Activated naive CD4-positive, alpha-beta T cell treated with Interleukin-2 at 50 U/mL for 16 hours (primary cell): ENCODE measurements at places on chromosomes 7 and 10.

DNA sequence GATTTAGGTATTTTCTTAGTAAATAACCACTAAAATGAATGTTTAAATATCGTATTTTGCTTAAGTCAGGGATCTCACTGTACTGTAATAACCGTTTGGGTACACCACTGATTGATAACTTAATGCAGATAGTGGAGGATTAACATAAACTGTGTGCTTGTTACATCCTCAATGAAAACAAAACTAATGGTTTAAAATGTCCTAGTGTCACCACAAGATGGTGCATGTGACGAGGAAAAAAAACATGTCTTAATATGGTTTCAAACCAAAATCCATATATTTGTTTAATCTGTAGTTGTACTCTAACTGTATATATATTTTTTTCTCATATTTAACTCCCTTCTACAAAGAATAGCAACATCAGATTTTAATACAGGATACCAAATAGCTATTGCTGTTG lies 19.2 kb downstream of the ARMC10 start:
- DNase-seq: no peak

DNA sequence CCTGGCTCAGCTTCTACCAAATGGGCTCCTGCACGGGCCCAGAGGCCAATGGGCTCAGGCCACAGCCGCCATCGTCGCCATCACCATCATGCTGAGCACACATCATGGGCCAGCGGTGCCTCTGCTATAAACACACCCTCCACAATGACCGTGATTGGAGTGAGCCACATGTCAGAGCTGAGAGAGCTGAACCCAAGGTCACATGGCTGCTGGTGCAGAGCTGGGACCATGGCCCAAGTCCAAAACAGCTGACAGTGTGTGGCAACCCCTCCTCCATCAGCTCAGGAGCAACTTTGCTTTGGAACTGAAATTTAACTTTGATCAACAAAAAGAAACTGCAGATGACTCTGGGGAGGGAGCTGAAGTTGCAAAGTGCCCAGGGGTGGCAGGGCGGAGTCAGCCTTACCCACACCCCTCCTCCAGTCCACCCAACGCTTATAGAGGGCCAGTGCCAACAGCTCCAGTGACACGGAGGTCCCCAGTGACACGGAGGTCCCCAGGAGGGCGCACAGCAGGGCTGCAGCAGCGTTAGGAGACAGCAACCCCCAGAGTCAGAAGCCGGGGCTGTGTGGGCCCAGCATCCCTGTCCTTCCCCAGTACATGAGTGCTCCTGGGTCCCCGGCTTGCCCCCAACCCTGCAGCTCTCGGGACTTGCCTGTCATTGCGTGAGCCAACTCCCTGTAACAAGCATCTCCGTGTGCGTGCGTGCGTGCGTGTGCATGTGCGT lies 249.6 kb downstream of the ELFN1 start:
- DNase-seq: no peak

- no peak for DNase-seq
These were observed 22.6 kb upstream of the TSPAN13 start for GRCh38 chr7:16730937-16731336.

- DNase-seq: no peak
These were observed 40.9 kb downstream of the BMPER start for GRCh38 chr7:33946094-33946699.

- no peak for DNase-seq
These were observed 44.6 kb downstream of the WDR37 start for GRCh38 chr10:1100691-1101368.

DNA sequence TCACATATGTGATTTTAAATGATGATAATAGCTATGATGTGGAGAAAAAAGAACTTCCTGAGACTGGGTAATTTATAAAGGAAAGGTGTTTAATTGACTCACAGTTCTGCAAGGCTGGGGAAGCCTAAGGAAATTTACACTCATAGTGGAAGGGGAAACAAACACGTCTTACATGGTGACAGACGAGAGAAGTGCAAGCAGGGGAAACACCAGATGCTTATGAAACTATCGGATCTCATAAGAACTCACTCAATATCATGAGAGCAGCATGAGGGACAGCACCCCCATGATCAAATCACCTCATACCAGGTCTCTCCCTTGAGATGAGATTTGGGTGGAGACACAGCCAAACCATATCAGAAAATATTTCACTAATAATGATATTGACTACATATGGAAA lies 4.1 kb upstream of the LIPN start:
- peak; percentile 13 for DNase-seq

GRCh38 chr10:7866176-7866575 lies 47.9 kb downstream of the TAF3 start:
- no peak for DNase-seq

DNA sequence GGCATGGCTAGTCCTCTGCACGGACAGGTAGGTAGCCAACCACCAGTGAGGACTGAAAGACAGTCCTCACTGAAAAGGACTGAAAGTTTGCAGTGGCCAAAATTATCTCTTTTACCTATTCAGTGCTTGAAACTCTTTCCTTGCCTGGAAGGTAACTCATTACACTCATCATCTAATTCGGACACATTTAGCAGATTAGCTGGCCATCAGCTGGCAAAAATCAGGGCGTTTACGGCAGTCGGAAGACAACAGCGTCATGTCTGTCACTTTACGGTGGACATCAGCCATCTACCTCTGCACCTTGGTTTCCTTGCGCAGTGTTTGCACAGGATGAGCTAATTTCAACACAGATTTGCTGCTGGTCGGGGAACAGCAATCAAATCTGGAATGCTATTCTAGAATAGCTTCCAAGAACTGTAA lies 740 bp downstream of the ANXA7 start:
- peak; percentile 53 for DNase-seq

- no peak for DNase-seq
These were observed 180.7 kb downstream of the EVX1 start for GRCh38 chr7:27423290-27423689.

- no peak for DNase-seq
These were observed 77.5 kb upstream of the EEPD1 start for GRCh38 chr7:36075561-36075960.

- no peak for DNase-seq
These were observed 67.8 kb downstream of the EGFR start for GRCh38 chr7:55086413-55087201.

DNA sequence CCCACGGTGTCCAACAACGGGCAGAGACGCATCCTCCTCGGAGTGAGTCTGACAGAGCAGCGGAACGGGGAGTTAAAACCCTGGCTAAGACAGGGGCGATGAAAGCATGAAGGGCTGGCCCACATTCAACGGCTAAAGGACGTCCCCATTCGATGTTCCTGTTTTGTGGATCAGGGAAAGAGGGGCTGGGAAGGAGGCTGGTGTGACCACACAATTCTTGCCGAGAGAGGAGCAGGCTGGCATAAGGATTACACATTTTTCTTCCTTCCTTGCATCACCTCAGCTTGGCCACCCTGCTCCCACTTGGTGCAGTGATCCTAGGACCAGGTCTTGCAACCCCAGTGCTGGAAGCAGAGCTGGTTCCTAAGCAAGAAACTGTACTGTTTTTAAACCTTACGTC lies 67.7 kb downstream of the GNA12 start:
- DNase-seq: no peak

DNA sequence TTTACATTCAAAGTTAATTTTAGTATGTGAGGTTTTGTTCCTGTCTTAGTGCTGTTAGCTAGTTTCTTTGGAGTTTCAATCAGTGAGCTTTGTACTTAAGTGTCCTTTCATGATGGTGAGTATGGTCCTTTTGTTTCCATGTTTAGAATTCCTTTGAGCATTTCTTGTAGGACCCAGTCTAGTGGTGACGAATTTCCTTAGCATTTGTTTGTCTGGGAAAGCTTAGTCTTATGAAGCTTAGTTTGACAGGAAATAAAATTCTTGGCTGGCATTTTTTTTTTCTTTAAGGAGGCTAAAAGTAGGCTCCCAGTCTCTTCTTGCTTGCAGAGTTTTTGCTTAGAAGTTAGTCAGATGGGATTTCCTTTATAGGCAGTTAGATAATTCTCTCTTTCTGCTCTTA lies 209.2 kb upstream of the SEMA3C start:
- no peak for DNase-seq

- no peak for DNase-seq
These were observed 222.7 kb downstream of the MLLT10 start for GRCh38 chr10:21756707-21757106.

DNA sequence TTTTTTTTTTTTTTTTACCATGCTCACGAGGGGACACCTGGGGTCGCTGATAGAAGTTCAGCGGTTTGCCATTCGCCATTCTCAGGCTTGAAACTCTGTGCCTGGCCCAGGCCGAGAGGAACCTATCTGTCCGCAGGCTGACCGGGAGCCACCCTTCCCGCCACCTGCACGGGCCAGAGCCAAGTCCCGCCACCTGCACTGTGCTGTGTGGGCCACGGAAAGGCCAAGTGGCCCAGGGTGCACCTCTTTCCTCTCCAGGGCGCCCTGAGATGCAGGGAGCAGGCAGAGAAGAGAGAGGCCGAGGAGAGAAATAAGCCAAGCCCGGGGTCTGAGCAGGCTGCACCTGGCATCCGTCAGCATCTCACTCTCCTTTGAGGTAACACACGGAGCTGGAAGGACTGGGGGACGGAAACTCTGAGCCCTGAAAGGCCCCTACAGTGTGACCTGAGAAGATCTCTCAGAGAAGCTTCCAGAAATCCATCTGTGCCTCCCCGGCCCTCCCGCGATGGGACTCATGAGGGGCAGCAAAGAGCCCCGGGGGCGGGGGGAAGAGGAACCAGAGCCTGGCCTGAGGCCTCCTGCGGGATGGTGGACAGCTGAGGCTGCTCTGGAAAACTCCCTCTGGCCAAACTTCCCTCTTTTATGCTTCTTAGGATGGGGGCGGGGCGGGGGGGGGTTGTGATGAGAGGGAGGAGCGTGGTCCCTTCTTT lies 46.6 kb downstream of the PRKAG2 start:
- DNase-seq: no peak

GRCh38 chr10:117136391-117136975 lies 1.6 kb downstream of the VAX1 start:
- no peak for DNase-seq

GRCh38 chr7:128236924-128237586 lies 4.0 kb upstream of the LEP start:
- no peak for DNase-seq

GRCh38 chr10:23351926-23352519 lies 7.4 kb upstream of the C10orf67 start:
- no peak for DNase-seq

GRCh38 chr7:92432299-92432946 lies 14.9 kb upstream of the GATAD1 start:
- DNase-seq: no peak

GRCh38 chr10:103820101-103821062 lies 35.0 kb downstream of the SH3PXD2A start:
- no peak for DNase-seq

DNA sequence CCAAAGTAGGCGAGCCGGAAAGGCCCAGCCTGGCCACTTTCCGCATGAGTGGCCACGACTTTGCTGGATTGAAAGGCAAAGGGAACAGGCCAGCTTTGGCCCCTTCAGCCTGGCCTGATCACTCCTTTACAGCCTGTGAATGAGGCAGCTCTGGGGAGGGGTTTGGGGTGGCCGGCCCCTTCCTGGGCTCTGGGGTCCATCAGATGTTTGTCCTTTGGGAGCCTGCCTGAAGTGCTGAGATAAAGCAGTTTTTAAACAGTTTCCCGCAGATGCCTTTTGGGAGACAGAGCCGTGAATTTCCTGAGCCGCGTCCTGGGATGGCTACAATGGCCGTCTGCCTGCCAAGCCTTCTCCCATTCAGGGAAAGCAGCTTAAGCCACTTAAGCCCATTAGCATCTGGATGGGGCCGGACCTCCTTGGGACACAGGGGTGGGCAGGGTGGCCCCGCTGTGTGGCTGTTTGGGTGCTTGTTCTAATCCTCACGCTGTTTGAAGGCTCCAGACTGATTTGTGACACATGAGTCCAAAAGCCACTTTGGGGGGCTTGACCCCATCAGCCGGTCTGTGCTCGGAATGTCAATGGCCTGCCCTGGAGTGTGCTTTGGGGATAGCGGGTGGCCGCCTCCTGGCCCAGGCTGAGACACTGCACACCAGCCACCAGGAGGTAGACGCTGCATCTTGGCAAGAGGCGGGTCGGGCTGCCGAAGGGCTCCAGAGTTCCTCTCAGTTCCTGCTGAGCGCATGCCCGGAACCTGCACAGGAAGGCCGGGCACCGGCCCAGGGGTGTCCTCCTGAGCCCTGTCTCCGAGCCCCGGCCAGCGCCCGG lies 38.9 kb downstream of the NKX6-2 start:
- DNase-seq: no peak

DNA sequence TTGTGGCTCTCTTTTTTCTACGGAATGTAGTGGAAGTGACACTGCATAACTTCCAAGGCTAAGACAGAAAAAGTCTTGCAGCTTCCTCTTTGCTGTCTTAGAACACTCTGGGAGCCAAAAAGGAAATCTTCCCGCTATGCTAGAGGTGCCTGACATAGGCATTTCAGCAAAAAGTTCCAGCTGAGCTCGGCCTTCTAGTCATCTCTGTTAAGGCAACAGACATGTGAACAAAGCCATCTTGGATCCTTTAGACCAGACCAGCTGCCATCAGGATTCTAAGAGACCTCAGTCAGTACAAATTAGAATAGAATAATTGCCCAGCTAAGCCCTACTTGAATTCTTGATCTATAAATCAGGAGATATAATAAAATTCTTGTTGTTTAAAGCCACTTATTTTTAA lies 16.3 kb upstream of the COL1A2 start:
- no peak for DNase-seq

- no peak for DNase-seq
These were observed 252.7 kb downstream of the SKIDA1 start for GRCh38 chr10:21272643-21273399.

DNA sequence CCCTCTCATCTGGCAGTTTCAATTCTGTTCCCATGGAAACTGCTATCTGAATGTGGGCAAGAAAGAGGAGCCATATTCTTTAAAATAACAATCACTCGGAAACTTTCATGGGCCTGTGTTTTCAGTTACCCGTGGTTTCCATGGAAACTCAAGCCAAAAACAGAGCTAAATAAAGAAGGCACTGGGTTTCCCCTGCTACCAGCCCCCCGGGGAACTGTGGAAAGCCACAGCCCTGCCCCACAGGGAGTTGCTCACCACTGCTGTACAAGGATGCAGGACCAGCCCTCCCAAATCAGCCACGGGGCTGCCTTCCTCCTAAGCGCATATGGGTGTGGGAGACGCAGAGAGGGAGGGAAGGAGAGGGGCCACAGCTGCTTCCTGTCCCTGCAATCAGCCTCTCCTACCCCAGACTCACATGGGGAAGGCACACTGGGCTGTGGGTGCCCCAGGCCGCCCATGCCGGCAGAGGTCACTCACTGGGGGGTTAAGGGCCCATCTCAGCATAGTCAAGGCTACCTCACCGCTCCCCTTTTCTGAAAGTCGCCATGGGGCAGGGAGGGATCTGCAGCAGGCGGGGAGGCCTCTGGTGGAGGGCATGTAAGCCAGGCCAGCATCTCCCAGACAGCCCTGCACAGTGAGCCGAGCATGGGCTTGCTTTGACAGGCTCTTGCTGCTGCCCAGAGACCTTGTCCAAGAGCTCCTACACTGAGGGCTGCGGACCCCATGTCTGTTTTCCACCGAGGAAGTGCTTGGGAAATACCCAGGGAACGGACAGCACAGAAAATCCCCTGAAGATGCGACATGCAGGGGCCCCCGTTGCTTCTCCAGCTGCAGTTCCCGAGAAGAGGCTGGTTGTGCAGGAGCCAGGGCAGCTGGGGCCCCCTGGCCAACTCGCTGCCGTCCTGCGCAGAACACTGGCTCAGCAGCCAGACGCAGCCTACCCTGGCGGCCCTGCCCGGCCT lies 157.3 kb upstream of the PPP2R2D start:
- no peak for DNase-seq

GRCh38 chr7:117188949-117189592 lies 133.8 kb downstream of the WNT2 start:
- DNase-seq: no peak
